ENCODE measurements at places on chromosomes 1 and 21. TPM values are rescaled to one million over a fixed set of nuclear protein-coding genes. Genes with fewer than 3 reads are reported as not detected.

Gene MYBPH
- total RNA-seq = not detected

Gene TAS1R1
- not detected for total RNA-seq

Gene DEPDC1
- 4.0 TPM for total RNA-seq

Gene OXCT2
- total RNA-seq = 1.8 TPM

Gene FAM177B
- 0.40 TPM for total RNA-seq

Gene CCDC185
- not detected for total RNA-seq

Gene RLF
- total RNA-seq = 18.8 TPM
